ENCODE measurements at places on chromosomes 5 and 9.

- DNase-seq, result no peak
Measured at GRCh38 chr9:3401221-3401954, 124.4 kb downstream of the RFX3 start.

DNA sequence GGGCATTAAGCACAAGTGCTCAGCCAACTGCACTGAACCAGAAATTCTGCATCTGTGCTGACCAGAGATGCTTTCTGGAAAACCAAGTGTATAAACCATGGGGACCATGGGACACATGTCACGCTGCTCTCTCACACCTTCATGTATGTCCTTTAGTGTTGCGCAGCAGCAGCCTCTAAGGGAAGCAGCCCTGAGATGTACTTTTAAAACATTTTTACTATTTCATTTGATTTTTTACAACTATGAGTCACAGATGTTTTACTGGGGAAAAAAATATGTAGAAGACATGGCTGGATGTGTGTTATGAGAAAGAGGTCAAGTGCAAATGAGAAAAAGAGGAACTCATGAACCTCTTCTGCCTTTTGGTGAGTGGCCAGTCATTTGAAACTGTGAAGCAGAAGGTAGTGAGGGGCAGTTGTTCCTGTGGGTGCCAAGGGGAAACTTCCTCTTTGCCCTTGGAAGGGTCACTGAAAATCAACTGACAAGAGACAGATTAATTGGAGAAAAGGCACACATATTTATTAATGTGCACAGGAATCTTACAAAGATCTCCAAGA, 31.4 kb upstream of the SYK start:
- no peak for DNase-seq

DNA sequence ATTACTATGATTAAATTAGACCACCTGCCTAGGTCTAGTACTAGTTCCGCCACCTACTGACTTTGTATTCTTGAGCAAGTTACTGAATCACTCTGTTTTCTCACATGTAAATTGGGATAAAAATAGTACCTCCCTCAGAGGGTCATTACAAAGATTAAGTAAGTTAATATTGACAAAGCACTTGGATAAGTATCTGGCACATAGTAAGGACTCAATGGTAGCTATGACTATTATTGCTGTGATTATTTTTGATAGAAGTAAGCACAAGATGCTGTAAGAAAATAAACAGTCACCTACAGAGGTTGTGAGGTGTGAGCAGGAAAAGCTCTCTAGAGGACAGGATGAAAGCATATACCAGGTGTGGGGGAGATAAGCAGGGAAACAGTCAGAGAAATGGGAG, 173.1 kb upstream of the PAPPA start:
- no peak for DNase-seq

DNA sequence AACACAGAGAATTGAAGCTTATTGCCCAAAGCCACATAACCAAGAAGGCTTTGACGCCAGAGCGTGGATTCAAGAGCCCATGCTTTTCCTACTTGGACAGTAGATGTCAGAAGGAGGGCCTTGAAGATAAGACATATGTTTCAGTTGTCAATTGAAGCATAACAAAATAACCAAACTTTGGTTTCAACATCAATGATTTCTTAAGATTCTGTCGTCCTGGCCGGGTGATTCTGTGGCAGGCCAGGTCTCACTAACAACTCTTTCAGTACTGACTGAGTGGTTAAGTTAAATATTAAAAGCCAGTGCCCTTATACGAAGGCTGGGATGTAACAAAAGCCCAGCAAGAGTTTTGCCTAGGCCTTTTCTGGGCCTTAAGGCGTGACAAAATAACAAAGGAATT, 94.0 kb downstream of the RCL1 start:
- DNase-seq, result no peak

DNA sequence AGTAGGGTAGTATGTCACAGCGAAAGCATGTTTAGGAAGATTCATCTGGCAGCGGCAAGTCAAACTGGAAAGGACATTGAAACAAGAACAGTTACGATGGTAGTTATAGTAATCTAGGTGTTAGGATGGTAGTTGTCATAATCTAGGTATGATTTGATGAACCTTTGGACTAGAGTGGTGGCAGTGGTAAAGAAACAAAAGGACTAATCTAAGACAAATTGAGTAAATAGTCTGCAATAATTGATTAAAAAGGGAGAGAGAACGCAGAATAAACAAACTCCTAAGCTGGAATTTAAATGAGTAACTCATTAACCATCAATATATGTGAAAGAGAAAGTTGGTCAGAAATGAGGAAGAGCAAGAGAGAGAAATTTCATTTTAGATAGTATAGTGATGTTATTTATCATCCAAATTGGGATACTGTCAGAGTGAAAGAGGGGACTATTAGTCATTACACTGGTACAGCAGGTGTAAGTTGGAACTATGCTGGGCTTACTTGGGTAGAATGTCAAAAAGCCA, 56.8 kb downstream of the MTREX start:
- DNase-seq, result no peak

GRCh38 chr5:32651638-32652037, 59.5 kb upstream of the NPR3 start:
- DNase-seq, result no peak

GRCh38 chr5:137901011-137901817, 12.0 kb downstream of the PKD2L2 start:
- DNase-seq, result no peak

DNA sequence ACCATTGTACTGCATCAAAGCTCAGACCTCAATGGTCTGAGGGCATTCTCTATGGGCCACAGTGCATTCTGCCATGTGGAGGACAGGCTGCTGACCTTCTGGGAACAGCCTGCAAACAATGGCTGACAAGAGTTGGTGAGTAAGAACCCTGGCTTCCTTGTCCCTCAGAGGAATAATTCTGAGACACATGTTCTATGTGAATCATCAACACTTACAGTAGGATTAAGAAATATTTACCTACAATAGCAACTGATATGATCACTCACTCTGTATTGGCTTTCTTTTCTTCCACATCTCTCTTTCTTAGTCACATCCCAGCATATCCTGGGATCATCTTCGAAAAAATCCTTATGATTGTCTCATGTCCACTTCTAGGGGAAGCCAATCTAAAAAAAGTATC, 306.5 kb upstream of the ITGA1 start:
- no peak for DNase-seq

- DNase-seq, result peak; percentile 69
Measured at GRCh38 chr5:174972291-174972690, 247.9 kb downstream of the MSX2 start.

- DNase-seq, result no peak
Measured at GRCh38 chr5:151703780-151704179, 17.1 kb upstream of the SPARC start.

- no peak for DNase-seq
Measured at GRCh38 chr9:4424891-4425290, 65.4 kb upstream of the SLC1A1 start.

DNA sequence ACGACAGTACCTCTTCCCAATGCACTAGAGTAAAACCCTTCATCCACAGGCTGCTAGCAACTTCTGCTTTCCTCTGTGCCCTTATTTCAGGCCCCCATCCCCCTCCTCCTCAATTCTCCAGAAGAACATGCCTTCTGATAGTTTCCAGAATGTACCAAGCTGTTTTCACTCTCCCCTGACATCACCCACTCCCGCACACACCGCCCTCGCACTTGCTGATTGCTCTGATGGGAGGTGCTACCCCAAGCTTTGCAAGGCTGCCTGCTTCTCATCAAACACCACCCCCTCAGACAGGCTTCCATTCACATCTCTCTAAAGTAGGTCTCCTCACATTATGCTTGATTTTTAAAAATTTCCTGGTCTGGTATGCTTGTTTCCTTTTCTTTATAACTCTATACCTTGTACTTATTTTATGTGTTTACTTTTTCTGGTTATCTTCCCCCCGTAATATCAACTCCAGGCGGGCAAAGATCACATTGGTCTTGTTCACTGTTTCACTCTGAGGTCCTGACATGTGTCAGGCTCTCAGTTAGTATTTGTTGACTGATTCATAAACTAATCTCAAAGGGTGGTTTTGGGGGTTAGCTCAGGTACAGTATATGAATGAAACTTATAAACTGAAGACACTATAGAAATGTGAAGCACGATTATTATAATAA, 91.0 kb upstream of the C9orf72 start:
- no peak for DNase-seq

DNA sequence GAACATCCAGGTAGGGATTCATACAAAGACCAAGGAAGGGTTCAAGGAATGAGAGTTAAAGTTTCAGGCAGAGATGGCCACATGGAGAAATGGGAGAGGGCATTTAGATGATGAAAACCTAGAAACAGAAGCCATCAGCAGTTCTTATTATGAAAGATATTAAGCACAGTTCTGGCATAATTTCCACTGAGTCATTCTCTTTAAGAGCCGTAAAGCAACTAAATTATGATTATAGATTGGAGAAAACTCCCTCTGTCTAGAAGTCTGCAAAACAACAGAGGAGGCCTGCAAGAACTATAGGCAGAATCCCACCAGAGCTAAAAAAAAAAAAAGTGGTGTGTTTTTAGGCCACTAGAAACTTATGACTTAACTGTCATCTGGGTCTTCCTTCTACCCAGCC, 157.1 kb upstream of the MPDZ start:
- DNase-seq, result no peak

GRCh38 chr9:83059417-83059816, 3.5 kb downstream of the RASEF start:
- DNase-seq, result peak; percentile 40

GRCh38 chr5:10493884-10494283, 52.2 kb downstream of the ROPN1L start:
- no peak for DNase-seq

DNA sequence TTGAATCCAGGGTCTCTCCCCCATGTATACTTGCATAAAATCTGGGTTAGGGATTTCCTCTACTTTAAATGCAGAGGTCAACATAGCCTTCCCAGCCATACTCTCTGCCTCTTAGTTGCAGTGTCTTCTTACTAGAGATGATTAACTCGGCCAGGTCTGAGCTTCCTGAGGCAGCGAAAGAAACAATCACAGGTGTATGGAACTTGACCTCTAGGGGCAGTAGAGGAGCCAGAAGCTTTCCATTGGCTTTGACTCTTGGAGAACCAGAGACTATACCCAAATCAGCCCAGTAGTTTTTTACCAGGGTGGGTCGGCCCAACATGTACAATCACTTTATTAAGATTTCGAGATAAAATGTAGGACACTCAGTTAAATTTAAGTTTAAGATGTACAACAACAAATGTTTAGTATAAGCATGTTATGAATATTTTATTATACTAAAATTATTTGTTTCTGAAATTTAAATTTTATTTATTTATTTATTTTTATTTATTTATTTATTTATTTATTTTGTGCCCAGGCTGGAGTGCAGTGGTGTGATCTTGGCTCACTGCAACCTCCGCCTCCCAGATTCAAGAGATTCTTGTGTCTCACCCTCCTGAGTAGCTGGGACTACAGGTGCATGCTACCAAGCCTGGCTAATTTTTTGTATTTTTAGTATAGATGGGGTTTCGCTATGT, 48.0 kb upstream of the DMRT3 start:
- DNase-seq, result no peak

DNA sequence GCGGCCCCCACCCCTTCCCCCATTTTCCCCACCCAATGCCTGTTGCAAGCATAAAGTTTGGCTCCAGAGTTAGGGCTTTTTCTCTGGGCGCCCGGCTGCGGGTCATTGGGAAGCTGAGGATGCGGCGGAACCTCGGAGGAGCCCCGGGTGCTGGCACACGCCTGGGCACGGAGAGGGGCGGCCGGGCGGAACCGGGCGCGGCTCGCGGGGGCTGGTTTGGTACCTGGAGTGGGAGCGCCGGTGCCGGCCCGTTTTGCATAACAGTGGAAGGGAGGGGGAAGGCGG, 1.2 kb downstream of the PPARGC1B start:
- DNase-seq, result no peak

- no peak for DNase-seq
Measured at GRCh38 chr9:131608493-131609037, 63.2 kb downstream of the PRRT1B start.

GRCh38 chr9:33263131-33264002, 1.1 kb downstream of the BAG1 start:
- peak; percentile 33 for DNase-seq

GRCh38 chr5:57166276-57166675, 7.6 kb upstream of the GPBP1 start:
- DNase-seq, result no peak

- DNase-seq, result no peak
Measured at GRCh38 chr9:83633255-83633654, 10.3 kb downstream of the IDNK start.

GRCh38 chr9:110918316-110919049, 119.8 kb downstream of the LPAR1 start:
- no peak for DNase-seq

DNA sequence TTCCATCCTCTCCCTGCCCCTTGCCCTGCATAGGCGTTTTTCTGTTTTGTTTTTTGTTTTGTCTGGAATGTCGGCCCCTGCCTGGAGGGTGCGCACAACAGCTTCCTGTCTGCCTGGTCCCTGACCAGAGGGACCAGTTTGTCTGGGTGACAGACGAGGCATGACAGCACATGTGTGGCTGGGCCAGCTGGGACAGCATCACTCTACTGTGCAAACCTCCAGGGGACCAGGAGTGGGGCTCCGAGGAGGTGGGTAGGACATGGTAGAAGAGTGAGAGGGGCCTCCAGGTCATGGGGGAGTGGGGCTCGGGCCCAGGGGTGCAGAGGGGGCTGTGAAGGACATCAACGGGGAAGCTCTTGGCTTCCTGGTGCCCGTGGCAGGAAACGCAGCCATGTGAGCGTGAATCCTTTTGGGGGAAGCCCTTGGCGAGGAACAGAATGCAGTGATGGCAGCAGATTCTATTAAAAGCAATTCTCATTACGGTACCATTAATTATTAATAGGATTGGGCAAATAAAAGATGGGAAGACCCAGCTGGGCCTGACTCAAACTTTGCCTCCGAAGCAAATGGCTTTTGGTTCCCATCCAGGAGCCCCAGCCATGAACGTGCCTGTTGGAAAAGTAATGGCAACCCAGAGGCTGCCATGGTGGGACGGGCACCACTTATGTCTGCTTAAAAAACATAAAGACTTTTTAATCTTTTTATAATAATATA, 184.4 kb upstream of the IER5L start:
- no peak for DNase-seq

DNA sequence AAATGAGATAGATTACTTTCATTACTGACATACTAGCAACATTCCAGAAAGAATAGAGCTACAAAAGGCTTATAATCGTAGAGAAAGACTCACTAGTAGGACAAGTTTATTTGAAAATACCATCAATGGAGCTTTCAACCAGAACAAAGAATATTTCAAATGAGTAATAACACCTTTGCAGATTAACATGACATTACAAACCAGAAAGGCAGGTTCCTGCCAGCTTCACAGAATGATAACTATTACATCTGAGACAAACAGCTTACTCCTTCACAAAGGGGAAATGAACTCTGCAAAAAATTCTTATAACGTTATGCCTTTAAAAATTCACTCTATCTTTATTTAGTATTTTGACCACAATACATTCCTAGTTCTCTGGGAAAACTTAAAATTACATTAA, 103.1 kb downstream of the EPB41L4A start:
- no peak for DNase-seq

DNA sequence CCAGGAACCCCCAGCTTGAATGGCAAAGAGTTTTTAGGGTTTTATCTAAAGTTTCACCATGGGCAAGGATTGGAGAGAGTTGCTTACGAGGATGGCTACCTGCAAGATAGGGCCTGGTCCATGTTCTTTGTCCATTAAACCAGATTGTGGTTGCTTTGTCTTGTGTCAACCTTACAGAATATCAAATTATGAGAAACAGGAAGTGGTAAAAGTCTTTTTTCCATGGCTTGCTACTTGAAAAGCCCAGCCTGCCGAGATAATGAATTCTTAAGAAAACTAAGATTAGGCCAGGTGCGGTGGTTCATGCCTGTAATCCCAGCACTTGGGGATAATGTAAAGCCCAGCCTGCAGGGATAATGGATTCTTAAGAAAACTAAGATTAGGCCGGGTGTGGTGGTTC, 24.4 kb downstream of the ZNF474 start:
- no peak for DNase-seq
